ENCODE measurements at places on chromosomes 2 and 18.

DNA sequence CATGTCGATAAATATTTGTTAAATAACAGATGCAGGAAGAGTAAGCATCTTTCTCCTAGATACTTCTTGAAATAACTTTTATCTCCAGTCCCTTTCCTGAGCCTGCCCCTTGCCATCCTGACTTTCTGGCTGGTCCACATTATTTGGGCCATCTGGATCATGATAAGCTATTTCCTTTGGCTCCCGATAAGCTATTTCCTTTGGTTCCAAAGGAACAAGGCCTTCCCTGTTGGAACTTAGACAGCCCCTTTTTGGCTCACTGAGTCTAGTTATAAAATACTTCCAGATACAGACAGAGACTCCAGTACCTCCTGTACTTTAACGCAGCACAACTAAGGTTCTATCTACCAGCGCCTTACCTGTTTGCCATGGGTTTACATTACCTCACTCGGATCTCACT lies 205.3 kb upstream of the CCDC150 start:
- no peak for DNase-seq

DNA sequence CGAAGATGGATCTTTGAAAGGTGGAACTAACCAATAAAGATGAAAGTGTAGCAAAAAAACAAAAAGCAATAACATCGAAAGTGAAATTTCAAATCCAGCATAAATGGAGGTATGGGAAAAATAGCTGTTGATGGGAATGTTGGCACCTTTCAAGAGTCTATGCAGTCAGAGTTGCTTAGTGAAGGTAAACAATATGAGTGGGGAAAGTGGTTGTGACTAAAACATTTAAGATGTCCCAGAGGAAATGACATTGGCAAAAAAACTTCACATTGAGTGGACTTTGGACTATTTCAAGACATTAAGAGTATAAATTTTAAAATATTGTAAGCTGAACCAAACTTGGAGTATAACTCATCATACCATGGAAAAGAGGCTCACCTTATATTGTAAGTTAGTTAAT lies 17.7 kb downstream of the ETAA1 start:
- DNase-seq, result no peak

- DNase-seq, result no peak
These were observed 198.8 kb downstream of the EXOC6B start for GRCh38 chr2:72627083-72627482.

- no peak for DNase-seq
These were observed 4.3 kb downstream of the TMEFF2 start for GRCh38 chr2:192190474-192190873.

- no peak for DNase-seq
These were observed 35.7 kb downstream of the ODC1 start for GRCh38 chr2:10412380-10412779.

DNA sequence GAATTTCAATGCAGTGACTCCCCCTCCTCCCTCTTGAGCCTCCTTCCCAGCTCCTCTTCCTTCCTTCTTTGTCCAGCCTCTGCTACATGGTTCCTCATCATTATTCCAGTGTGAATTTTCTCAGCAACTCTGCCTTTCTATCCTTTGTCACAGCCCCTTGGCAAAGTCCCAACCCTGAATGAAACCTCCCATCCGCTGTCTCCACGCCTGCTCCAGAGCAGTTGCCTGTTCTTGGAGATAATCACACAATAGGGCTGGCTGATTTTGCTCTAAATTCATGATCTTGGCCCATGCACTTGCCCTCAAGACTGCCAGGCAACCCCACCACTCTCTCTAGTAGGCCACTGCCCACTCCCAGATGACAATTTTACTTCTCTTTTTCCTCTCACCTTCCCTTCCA lies 61.4 kb downstream of the BCL2L11 start:
- no peak for DNase-seq

GRCh38 chr2:66888791-66889631 lies 454.1 kb downstream of the MEIS1 start:
- DNase-seq, result no peak

DNA sequence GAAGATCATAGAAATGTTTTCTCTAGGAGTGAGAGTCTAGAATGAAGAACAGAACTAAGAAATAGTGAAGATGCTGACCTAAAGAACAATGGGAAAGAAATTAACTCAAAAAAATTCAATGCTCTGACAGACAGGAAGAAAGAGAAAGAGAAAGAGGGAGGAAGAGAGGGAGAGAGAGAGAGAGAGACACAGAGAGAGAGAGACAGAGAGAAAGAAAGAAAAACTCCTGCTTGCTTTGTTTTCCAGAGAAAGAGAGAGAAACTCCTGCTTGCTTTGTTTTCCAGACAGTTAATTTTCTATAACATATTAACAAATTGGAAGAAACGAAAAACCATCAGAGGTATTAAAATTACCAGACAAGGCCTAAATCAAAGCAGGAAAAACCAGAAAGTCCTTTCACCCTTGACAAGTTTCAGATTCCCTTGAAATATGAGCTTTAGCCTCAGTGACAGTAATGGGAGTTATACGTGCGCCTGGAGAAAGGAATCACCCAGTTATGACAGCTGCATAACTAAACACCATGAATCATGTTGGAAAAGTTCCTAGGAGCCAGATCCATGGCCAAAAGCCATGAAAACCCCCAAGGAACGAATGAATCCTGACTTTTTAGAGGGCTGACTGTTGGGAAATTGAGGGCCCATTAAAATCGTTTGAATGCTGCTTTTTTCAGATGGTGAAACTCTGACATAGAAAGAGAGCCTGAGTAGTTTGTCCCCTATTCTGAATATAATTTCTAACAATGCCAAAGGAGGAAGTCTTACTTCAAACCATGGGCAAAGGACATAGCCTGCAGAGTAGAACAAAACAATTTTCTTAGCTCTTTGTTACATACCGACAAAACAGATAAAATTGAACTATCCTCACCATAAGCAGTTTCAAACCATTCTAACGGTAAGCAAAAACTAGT lies 228.6 kb upstream of the CHST9 start:
- no peak for DNase-seq

DNA sequence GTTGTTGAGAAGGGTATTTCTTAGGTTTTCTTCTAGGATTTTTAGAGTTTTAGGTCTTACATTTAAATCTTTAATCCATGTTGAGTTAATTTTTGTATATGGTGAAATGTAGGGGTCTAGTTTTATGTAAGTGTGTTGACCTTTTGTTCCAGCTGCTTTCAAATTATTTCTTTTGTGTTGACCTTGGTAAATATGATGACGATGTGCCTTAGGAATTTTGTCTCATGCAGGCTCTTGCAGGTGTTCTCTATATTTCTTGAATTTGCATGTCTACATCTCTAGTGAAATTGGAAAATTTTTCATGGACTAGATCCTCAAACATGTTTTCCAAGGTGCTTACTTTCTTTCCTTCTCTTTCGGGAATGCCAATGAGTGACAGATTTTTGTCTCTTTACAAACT lies 1609.3 kb upstream of the ZEB2 start:
- DNase-seq, result no peak

DNA sequence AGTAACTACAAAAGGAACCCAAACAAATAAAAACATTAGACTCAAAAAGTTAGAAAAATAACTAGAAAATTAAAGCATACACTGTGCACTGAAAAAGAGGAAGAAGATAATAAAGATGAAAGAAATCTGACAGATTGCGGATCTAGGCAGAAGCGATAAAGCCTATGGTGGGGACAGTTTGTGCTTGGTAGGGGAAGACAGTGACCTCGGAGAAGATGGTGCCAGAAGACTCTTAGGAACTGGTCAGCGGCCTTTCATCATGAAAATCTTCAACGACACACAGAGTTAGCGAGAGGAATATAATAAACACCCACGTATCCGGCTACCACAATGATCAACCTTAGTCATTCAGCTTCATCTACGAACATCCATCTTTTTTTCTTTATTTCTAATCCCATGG lies 180.5 kb downstream of the HDAC4 start:
- no peak for DNase-seq

GRCh38 chr2:160324161-160324800 lies 124.2 kb upstream of the ITGB6 start:
- DNase-seq, result no peak

GRCh38 chr18:48216639-48217257 lies 192.4 kb downstream of the ZBTB7C start:
- no peak for DNase-seq

GRCh38 chr2:42908518-42909200 lies 116.3 kb upstream of the HAAO start:
- DNase-seq, result no peak

DNA sequence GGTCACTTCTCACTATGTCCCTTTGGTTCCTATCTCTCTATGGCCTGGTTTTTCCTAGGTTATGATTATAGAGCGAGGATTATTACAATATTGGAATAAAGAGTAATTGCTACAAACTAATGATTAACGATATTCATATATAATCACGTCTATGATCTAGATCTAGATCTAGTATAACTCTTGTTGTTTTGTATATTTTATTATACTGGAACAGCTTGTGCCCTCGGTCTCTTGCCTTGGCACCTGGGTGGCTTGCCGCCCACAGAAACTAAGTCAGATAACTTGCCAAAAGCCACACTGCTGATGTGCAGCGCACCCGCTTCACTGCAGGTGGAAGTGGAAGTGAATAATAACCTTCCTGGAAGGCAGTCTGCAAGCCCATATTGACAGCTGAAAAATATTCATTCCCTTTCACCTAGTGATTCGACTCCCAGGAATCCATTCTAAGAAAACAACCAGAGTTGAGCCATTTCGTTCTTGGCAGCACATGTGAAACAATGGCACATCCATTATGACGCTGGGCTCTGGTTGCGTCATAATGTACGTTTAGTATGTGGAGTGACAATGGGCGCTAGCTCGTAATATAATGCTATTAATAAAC lies 725 bp upstream of the ANKRD53 start:
- DNase-seq, result no peak

DNA sequence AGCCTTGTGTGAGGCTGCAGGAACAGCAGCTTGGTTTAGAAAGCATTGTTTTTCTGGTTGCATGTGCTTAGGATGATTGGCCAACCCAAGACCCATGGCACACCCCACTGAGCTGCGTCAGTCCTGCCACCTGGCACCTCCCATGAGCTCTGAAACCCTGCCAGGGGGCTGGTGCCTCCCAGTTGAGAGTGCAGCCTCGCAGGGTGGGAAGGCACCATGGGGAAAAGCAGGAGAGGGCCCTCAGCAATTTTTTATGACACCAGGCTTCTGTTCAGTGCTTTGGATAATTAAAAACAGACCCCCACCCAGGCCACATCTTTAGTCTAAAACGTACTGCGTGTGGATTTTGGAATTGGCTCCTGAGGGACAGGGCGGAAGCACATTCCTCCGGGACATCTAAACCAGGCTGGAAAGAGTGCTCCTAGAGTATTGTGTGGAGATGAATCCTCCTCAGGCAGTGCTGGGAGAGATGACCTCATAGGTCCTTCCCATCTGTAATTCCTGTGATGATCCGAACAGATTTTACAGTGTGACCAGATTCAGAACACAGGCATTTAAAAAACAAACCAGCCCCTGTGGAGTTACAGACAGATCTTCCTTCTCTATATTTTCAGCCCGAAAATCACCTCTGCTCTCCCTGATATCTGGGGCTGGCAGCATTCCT lies 438.3 kb downstream of the ZNF521 start:
- DNase-seq, result no peak

GRCh38 chr2:177073611-177074010 lies 139.0 kb upstream of the HNRNPA3 start:
- no peak for DNase-seq

GRCh38 chr2:152720794-152721193 lies 2.4 kb downstream of the ARL6IP6 start:
- no peak for DNase-seq

GRCh38 chr2:201854841-201855240 lies 48.5 kb downstream of the CDK15 start:
- no peak for DNase-seq

DNA sequence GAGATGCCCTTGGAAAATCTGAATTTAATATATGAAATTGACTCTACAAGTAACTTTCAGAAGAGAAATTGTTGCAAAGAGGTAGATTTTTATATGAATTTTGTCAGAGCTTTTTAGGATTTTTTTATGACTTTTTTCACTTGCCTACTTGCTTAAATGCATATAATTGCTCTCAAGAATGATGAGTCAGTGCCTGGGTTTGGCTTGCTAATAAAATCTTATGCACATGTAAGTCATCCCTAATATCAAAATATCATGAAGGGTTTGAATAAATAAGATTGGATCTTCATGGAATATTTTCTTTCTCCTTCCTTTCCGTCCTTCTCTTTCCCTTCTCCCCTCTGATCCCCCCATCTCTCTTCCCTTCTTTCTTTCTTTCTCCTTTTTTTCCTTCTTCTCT lies 354.1 kb downstream of the TXNL1 start:
- DNase-seq, result no peak

DNA sequence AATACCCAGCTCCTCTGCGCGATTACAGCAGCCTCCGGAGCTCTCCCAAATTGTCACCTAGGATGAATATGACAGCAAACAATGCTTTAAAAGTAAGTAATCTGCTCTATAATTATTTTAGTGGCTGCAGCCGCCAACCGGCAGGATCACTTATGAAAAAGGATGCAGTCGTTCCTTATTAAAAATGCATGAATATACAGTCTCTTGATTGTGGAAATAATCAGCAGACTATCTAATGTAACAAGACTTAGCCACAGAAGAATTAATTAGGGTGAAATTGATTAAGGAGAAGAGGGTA lies 71.8 kb upstream of the STPG4 start:
- DNase-seq, result no peak

GRCh38 chr2:218435003-218435982 lies 16.4 kb downstream of the VIL1 start:
- no peak for DNase-seq

- DNase-seq, result no peak
These were observed 37.0 kb upstream of the NT5DC4 start for GRCh38 chr2:112683550-112684414.

GRCh38 chr2:16407358-16407757 lies 258.3 kb downstream of the CYRIA start:
- no peak for DNase-seq

- DNase-seq, result no peak
These were observed 40.4 kb upstream of the CDC42EP3 start for GRCh38 chr2:37711831-37712230.

GRCh38 chr18:66013969-66014368 lies 263.2 kb downstream of the CDH7 start:
- no peak for DNase-seq

- no peak for DNase-seq
These were observed 90.5 kb upstream of the SPRED2 start for GRCh38 chr2:65522922-65523321.

GRCh38 chr2:85355073-85355410 lies 473 bp downstream of the ELMOD3 start:
- no peak for DNase-seq

DNA sequence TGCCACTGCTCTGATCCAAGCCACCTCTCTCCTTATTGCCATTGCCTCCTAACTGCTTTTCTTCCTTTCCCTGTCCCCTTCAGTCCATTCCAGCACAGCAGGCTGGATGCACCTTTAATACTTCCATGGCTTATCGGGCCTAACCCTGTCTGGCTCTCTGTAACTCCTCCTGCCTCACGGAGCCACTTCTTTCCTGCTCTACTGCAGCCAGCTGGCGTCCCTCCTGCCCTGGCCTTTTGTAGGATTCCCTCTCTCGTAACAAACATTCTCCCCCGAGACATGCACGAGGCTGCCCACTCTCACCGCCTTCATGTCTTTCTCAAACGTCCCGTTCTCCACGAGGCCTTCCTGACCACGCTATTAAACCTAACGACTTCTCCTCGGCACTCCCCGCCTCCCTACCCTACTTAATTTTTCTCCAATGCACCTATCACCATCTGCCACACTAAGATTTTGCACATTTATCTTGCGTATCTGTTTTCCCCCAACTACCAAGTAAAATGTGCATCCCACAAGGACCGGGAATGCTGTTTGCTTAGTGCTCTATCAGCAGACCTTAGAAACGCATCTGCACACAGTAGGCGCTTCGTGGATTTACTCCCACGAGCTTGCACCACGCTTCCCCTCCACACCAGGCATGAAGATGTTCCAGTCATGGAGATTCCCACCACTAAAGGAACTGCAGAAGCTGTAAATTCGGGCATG lies 728 bp upstream of the C18orf63 start:
- no peak for DNase-seq

All from NCI-H187 treated with DMSO at 0.1 percent for 48 hours (cell line).